ENCODE measurements at places on chromosomes 16 and 17.

DNA sequence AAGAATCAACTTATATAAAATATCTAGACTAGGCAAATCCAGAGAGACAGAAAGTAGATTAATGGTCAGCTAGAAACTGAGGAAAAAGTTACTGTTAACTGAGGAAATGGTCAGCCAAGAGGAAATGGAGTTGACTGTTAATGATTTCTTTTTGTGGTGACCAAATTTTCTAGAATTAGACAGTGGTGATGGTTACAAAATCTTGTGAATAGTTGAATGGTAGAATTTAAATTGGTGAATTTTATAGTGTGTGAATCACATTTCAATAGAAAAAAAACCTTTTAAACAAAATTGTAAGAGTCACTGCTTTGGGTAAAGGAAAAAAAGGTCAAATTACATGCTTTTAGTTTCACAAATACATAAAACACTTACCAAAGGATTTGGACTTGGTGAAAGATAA is 30.0 kb downstream of the APPBP2 start:
- DNase-seq: no peak

GRCh38 chr17:58446086-58446485 is 28.8 kb upstream of the RNF43 start:
- DNase-seq: no peak

DNA sequence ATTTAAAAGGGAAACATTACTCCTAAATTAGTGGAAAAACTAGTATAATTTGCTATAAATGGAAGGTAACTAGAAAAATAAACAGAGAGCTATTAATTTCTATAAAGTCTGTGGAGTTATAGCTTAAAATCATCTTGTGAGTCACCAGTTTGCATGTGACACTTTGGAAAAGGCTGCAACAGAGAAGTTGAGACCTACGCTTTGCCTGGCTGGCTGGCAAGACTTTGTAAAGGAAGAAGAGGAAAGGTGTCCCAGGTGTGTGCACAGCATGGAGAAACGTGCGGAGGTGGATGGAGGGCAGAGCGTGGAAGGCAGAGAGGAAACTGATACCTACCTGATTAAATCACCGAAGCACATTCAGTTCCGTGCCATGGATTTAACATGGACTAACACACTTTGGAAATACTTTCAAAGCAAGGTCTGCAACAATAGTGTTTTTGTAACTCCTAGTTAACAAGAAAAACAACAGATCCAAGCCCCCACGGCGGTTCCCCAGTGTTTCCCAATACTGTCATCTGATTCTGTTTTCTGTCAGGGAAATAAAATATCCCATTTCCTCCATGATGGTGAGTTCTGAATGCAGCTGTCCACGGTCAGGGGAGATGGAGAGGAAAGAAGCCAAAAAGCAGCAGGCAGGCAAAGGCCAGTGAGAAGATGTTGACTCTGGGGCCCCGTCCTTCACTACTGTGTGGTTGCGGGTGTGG is 134.8 kb downstream of the XYLT1 start:
- no peak for DNase-seq

DNA sequence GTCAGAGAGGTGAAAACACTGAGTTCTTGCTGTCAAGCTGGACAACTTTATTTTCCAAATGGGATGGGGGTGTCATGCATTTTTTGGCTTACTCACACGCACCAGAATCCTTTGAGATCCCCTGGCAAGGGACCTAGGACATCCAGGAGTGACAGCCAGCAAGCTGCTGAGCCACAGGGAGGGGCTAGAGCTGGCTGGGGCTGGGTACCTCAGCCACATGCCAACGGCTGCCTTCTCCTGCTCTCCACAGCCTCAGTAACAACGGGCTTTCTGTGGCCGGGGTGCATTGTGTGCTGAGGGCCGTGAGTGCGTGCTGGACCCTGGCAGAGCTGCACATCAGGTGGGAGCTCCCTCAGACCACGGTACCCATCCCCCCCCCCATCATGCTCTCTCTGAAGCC is 47.6 kb downstream of the NLRC5 start:
- no peak for DNase-seq

GRCh38 chr17:34154961-34155730 is 99.9 kb upstream of the CCL2 start:
- no peak for DNase-seq

DNA sequence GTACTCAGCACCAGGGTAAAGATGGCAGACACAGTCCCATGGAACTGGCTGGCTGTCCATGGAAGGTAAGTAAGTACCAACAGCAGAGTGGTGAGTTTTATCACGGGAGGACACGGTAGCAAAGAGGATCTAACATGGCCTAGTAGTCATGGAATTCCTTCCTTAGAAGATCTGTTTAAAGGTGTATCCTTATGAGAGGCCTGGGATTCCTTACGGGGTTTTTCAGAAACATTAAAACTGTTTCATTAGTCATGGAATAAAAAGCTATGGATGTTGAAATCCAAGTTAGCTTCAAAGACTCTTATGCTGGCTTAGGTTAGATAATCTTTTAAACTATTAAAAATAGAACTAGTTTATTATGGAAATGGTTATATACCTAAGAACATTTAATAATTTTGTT is 7.4 kb downstream of the FTO start:
- DNase-seq: no peak

- no peak for DNase-seq
Observed at GRCh38 chr17:44502598-44503146, 534 bp downstream of the GPATCH8 start.

DNA sequence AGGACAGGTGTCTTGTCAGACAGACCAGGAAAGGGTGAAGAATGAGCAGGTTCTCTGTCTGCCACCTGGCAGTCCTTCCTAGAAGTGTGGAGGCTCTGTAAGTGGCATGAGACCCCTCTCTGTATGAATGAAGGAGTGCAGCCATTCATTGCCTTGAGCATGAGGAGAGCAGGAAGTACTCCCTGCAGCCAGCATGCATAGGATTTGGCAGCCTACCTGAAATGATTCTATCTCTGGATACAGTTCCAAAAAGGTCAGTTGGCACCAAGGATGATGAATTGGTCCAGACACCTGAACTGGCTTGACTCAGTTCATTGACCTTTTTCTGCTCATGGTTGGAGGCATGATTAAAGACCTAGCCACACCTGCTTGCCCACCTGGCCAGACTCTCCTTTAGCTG is 163.0 kb downstream of the PRKCB start:
- DNase-seq: no peak

GRCh38 chr17:44934745-44935105 is 12.8 kb downstream of the KIF18B start:
- DNase-seq: no peak

- no peak for DNase-seq
Observed at GRCh38 chr16:19186408-19186807, 18.4 kb downstream of the SYT17 start.

GRCh38 chr16:60299241-60299776 is 1565.2 kb upstream of the GOT2 start:
- DNase-seq: no peak

DNA sequence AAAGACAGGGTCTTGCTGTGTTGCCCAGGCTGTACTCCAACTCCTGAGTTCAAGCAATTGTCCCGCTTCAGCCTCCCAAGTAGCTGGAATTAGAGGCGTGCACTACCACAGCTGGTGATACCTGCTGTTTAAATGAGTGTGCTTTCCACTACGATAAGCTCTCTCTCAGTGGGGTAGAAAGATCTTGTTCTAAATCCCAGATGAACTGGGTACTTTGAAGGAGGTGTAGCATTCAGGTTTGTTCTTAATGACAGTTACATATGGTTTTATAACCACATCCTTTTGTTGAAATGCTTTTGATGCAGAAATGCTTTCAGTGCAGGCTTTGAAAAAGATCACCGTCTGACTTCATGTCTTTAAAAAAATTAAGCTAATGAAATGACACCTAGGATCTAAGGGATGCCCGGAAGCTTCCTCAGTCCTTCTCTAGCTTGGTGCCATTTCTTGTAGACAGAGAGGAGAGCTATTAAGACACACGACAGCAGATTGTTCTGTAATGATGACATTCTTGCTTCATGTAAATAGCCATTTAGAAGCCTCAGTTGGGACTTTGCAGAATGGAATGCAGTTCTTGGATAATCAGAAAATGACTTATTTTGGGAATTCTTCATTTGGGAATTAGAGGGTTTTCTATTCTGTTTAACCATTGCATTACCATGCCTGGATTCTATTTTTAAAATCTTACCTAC is 19.5 kb downstream of the PMM2 start:
- no peak for DNase-seq

DNA sequence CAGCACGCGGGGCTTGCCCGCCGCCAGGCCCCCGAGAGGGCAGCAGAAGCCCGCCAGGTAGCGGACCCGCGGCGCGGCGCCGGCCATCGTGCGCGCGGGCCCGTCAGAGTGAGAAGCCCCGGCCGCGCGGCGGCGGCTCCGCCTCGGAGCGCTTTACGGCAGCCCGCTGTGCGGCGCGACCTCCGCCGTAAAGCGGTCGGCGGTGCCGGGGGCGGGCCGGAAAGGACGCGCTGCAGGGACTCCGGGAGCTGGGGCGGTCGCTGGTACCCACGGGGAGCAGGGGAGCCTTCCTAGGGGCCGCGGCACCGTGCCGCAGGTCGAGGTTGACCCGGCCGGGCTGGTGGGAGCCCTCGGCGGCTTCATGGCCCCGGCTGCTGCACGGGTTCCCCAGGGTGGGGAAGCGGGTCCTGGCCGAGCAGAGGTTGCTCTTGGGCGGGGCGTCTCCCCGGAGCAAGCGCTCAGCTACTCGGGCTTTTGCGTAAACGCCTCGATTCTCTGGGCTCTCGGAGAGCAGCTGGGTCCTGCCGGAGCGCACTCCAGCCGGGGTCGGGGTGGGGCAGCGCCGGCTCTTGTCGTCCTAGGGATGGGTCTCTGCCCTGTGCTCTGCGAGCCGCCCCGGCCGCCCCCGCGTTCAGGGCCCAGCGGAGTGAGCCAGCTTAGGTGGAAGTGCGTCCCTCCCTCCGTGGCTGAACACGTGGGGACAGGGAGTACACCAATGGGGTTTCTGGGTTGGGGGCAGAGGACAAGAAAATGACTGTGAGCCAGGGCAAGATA is at the start of gene FAAP100:
Gene FAAP100 (minus strand): TSS at position 110 of the 774 bp plus-strand sequence. CDS start 23 bp downstream, at position 87.
- DNase-seq: peak; percentile 39

DNA sequence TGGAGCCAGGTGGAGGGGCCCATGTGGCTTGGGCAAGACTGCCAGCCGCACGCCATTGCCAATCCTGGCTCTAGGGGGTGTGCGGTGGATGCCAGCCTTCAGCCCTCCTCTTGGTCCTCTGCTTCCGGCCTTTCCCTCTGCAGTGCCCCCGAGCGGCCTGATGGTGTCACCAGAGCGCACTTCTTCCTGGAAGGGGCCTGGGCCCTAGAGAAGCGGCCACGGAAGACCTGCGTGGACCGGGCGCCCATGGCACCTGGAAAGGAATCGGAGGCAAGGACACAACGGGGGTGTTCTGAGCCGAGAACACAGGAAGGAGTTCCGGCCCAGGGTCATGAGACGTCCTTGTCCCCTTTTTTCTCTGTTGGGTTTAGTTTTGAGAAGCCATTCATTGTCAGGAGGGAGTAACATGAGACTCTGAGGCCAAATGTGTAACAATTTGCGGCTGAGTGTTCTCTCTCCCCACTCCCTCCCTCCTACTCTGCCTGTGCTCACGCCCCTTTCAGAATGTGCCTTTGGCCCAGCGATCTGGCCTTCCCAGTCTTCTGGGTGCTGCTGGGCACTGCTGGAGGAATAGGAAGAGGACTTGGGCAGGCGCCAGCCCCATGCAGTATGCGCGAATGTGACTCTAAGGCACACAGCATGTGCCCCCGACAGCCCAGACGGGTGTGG is 92.8 kb downstream of the IRX3 start:
- no peak for DNase-seq
